ENCODE measurements at places on chromosomes 3 and 15. TPM values are rescaled to one million over a fixed set of nuclear protein-coding genes. Genes with fewer than 3 reads are reported as not detected.

The FBXO40 gene
- not detected for total RNA-seq

The ROBO2 gene
- under 0.01 TPM for total RNA-seq

The ZDHHC19 gene
- total RNA-seq = not detected

The PLCH1 gene
- 0.33 TPM for total RNA-seq

The XYLB gene
- total RNA-seq = 3.5 TPM

The CCDC39 gene
- not detected for total RNA-seq

The SPPL2A gene
- 84.5 TPM for total RNA-seq

The IL5RA gene
- total RNA-seq = not detected

The NRG4 gene
- total RNA-seq = not detected

The TMC3 gene
- total RNA-seq = not detected

The LMAN1L gene
- not detected for total RNA-seq

The SPATA12 gene
- total RNA-seq = 0.33 TPM

The CSPG4 gene
- total RNA-seq = 0.33 TPM

The HIGD1A gene
- 137 TPM for total RNA-seq

The DAPK2 gene
- 9.1 TPM for total RNA-seq

The GREM1 gene
- total RNA-seq = 0.98 TPM

The ATP10A gene
- 0.19 TPM for total RNA-seq

The LSAMP gene
- 0.10 TPM for total RNA-seq

The EOMES gene
- 0.10 TPM for total RNA-seq

The STRIT1 gene
- not detected for total RNA-seq

The DGKG gene
- 0.29 TPM for total RNA-seq

The GATA2 gene
- 30.1 TPM for total RNA-seq

The ISG20 gene
- 4.9 TPM for total RNA-seq

The DUOXA2 gene
- total RNA-seq = not detected

The PLA2G4D gene
- not detected for total RNA-seq

The BOC gene
- total RNA-seq = not detected

The MELTF gene
- 5.3 TPM for total RNA-seq

The PCNP gene
- total RNA-seq = 84.5 TPM

The ARPP21 gene
- total RNA-seq = under 0.01 TPM

The WNT5A gene
- total RNA-seq = 3.0 TPM

The MAGEF1 gene
- 6.9 TPM for total RNA-seq

The UROC1 gene
- not detected for total RNA-seq

The HYAL2 gene
- 582 TPM for total RNA-seq

The C3orf20 gene
- total RNA-seq = not detected

The POLQ gene
- 2.3 TPM for total RNA-seq

The NOX5 gene
- total RNA-seq = 0.33 TPM

The LMOD3 gene
- not detected for total RNA-seq

The GOLGA8K gene
- 0.65 TPM for total RNA-seq

The UTS2B gene
- 0.38 TPM for total RNA-seq

The P3H2 gene
- total RNA-seq = 16.0 TPM

The RTP2 gene
- total RNA-seq = not detected

The MYO5A gene
- 155 TPM for total RNA-seq
